ENCODE measurements at places on chromosomes 12 and 14.

DNA sequence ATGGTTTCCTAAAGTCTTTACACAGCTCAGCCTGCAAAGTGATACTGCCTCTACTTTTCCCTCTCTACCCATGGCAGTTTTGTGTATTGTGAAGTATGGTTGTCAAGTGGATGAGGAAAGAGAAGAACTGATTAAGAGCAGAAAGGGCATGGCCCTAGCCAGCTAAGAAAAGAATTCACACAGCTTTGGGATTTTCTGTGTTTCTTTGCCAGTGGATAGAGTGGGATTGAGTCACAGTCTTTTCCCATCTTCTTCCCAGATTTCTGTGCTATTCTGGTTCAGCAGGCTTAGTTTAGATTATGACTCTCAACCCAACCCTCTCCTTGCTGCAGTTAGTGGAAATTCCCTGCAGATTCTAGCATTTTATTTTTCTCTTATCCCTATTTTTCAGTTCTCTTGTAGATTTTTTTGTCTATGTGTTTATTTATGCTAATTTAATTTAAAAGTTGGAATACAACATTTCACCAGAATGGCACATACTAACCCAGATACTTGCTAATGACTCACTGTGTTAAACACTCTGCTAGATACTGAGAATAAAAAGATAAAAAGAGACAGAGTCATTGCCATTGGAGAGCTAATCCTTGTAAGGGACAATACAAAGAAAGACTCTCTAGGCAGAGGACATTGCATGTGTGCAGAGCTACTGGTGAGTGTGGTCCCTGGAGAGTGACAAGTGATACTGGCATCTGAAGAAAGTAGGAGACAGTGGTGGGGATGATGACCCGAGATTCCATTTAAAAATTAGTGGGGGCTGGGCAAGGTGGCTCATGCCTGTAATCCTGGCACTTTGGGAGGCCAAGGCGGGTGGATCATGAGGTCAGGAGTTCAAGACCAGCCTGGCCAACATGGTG is 106.3 kb downstream of the ST8SIA1 start:
- no peak for DNase-seq

DNA sequence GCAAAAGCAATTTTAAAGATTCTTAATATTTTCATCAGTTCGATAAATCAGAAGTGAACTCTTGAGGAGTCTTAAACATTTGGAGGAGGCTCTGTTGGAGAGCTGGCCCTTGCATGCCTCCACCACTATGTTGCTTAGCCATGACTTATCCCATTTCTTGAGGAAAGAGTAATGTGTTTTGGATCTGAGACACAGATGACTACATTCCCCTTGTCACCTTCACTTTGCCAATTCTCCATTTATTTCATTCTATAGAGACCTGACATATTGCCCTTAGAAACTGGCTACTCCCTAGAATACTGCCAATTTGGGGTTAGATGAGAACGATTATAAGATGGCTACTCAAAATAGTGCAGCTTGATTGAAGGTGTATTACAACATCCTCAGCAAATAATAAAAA is 157.4 kb upstream of the TMEM260 start:
- DNase-seq = no peak

- no peak for DNase-seq
Observed at GRCh38 chr14:65042296-65042695, 55.6 kb downstream of the FNTB start.

GRCh38 chr12:69341328-69341727 is 6.9 kb upstream of the LYZ start:
- no peak for DNase-seq

DNA sequence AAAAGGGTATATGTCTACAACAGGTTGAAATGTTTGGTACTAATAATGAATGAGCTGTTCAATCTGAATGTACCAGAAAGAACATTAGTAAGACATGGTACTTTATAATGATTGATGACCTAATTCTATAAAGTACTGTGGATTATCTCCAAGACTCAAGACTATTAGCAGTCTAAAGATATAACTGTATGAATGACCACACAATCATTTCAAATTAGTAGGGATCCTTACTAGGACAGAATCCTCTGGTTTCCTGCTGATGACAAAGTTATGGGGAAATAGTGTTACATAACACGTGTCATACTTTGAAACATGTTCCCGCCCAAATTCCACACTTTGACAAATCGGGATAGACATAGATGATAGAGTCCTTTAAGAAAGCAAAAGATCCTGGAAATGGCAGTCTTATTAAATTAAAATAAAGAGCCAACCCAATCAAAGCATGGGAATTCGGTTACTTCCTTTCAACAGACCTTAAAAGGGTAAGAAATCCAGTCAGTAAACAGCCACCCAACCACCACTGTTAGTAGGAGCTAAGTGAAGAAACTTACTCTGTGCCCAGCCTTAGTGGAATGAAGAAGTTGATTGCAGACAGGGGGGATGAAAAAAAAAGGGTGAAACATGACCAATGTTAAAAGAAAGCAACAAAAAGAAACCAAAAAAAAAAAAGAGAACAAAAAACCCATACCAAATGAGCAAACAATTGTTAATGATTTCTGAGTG is 2.8 kb downstream of the VPS29 start:
- peak; percentile 37 for DNase-seq

- DNase-seq = peak; percentile 62
Observed at GRCh38 chr12:24751181-24751580, 197.7 kb downstream of the BCAT1 start.

- DNase-seq = peak; percentile 80
Observed at GRCh38 chr12:106358396-106359241, 1.1 kb downstream of the POLR3B start.

DNA sequence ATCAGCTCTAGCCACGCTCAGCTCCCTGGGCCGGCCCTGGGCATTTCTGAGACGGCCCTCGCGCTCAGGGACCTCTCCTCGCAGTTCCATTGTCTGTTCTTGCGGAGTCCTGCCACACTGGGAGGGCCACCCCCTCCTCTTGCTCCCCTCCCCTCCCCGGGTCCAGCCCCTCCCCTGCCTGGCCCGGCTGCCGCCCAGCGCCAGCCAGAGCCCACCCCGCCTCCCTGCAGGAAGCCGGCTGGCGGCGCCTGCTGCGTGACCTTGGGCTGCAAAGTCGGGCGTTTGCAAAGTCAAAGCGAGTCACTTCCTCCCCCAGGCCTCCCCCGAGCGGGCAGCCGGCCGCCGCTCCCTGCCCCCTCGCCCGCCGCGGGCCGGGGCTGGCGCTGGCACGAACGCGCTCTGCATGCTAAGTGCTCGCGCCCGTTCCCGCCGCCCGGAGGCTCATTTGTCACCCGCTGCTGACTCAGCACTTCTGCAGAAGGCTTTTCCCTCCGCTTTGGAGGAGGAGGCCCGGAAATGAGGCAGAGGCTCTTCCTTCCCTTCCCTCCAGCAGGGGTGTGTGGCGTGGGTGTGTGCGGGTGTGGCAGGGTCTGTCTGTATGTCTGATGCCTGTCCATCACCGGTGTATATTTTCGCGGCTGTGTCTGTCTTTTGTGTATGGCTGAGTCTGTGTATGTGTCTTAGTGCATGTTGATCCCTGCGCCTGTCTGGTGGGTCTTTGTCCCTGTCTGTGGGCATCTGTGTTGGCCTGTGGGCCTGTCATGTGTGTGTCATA is 72.0 kb downstream of the IRF2BPL start:
- DNase-seq = peak; percentile 77

GRCh38 chr14:61484031-61484430 is 162.7 kb downstream of the PRKCH start:
- DNase-seq = no peak

DNA sequence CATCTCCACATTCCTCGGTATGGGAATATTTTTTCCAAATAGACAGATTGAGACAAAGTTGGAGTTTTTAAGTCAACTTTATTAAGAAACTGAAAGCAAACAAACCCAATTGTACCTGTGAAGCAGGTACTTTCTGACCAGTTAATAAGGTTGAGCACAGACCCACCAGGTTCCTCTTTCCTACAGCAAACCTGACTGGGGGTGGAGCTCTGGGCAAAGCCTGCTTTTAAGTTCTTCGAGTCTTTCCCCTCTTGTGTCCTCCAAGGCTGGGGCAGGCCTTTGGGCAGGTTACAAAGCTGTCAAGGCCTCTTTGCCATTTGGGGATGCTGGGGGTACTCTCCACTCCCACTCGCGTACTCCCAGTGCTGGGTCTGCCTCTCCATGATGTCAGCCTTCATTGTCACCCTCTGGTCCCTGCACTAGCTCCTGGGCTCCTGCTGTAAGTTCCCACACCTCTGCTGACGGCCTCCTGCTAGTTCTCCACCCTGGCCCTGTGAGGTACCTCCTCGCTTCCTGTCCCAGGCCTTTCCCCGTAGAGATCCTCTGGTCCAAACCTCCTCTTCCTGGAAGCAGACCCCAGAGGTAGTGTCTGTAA is 3.2 kb downstream of the KCNH3 start:
- no peak for DNase-seq

DNA sequence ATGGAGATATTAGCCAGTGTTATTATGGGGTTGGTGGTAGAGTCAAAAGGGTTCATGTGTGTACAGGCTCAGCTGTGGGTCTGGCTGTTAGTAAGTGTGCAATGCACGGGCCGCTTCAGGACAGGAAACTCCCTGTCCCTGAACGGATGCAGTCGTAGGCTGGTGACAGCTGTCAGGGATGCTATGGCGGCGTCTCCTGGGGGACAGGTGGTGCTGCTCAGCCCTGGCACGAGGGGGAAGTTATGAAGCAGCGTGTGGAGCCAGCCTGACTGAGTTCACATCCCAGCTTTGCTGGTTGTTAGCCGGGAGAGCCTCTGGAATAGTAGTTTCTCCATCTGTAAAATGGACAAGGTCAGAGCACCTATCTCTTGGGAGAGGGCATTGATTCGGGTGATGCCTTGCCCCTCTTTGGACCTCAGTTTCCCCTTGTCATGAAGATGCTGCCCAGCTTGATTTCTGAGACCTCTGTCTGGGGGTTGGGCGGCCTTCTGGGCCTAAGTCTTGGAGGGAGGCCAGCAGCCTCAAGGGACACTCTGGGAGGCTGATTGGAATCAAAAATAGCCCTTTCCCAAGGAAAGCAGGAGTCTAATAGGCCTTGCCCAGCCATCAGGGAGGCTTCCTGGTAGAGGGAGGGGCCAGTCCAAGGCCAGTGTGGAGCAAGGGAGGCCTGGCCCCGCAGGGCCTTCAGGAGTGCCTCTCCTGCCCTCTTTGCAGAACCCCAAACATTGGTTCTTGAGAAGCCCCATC is 7.1 kb downstream of the ASB2 start:
- no peak for DNase-seq

DNA sequence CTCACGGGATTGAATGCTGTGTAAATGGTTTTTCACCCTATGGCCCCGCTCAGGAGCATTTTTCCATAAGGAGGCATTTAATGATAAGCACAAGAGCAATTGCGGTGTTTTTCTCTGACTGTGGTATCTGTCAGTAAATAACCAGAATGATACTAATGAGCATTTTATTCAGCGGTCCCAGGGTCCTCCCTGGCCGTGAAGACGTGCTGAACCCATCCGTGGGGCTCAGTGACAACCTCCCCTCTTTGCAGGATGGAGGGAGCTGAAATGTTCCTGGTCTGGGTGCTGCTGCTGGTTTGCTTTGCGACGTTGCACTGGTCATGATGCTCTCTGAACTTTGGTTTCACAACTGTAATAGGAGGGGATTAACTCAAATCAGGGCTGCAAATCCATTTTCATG is 625.6 kb downstream of the AACS start:
- DNase-seq = no peak

DNA sequence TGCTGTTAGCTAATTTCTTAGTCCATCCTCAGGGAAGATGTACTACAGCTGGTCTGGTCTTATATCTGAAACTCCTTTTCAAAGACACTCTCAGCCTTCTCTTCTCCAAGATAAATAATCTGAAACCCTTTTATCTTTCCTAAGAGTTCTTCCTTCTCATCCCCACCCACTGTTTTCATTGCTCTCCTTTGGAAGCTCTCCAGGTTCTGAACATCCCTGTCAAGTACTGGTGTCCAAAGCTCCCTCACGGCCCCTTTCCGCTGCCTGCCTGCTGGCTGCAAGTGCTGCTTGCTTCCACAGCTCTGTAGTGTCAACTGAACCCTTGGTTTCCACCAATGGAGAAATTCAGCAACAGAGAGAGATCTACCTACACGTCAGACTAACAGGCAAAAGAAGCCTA is 6.6 kb upstream of the SLC6A13 start:
- DNase-seq = peak; percentile 79

- no peak for DNase-seq
Observed at GRCh38 chr14:103059556-103059955, 2.2 kb upstream of the CDC42BPB start.

GRCh38 chr12:115491511-115492250 is 785.8 kb downstream of the MED13L start:
- DNase-seq = no peak

DNA sequence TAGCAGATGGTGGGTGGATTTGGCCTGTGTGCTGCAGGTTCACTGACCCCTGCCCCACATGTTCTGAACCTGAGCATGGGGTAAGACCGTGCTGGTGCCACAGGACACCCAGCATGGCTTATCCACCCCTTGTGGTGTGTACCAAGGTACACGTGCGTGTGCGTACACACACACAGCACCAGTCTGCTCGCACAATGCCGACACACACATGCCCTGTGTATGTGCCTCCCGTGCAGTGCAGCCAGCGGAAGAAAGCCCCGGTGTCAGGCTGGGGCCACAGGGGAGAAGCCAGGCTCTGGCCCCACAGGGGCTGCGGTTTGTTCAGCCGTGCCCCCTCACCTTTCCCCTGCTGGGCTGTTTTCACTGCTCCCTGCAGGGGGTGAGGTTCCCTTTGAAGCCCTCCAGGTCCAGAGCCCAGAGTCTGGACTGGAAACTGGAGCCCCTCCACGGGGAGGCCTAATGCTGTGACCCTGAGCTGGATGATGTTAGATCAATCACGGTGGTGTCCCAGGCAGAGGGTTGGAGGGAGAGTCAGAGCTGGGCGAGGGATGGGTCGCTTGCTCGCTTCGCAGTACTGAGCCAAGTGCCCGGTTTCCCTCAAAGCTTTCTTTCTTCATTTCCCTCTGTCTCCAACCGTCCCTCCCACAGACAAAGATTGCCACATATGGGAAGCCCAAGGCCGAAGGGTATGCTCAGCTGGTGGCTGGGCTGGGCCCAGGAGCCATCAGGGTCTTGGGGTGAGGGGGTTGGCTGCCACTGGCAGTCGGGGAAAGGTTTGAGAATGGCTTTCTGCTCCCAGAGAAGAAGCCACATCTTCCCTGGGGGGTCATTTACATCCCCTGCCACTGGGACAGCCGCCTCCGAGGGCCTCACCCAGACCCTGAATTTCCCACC is 6.2 kb downstream of the DTX1 start:
- peak; percentile 61 for DNase-seq

GRCh38 chr12:104386461-104386860 is 70.3 kb upstream of the CHST11 start:
- DNase-seq = no peak
